ENCODE measurements at places on chromosomes 7 and 10.

GRCh38 chr7:134289423-134289822, 27.3 kb downstream of the SLC35B4 start:
- DNase-seq, result no peak

- DNase-seq, result no peak
These were observed 277.7 kb upstream of the KAT6B start for GRCh38 chr10:74548676-74549075.

DNA sequence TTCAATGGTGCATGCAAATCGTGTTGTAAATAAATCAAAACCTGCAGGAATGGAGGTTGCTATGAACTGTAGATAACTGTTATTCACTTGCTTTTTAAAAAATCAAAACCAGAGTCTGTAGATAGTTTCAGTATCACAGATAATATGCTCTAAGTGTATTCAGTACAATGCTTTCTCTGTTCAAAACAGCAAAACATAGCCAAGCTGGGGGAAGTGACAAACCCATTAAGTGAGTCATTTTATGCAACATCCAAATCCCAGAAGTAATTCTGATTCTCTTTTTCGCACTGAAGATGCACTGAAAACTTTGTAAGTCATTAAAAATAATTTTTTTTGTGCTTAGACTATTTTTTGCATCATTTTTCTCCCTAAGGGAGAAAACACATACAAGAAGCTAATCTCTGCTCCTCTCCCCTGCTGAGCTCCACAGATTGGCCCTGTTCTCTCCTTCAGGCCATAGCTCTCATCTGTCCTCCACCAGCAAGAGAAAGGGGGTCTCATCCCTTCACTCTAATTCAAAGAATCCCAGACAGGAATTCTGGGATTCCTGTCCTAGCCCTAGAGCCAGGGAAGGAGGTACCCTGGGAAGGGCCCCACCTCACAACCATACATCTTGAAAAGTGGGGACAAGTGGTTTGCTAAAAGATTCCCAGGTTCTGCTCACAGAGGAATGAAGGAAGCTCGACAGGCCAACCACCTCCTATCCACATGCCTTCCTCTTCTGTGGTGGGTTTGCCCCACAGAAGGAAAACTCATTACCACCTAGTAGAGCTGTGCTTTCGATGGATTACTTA, 4.9 kb downstream of the PRTFDC1 start:
- DNase-seq, result no peak

DNA sequence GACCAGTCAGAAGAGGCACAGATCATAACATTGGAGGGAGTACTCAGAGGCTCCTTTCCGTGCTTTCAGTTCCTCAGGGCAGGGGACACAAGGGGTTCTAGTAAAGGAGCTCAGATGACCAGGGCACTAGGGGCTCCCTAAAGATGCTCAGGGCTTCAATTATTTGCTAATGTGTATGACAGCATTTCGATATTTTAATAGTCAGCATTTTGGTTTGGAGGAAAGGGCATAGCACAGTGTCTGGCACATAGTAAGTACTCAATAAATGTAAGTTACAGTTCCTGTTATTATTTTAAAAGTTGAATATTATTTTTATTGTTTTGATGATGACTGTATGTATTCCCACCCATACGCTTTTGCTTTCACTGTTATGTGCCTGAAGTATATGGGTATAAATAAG, 260.0 kb downstream of the REEP3 start:
- no peak for DNase-seq

GRCh38 chr10:28594406-28594805, 61.5 kb downstream of the WAC start:
- no peak for DNase-seq

- DNase-seq, result peak; percentile 94
These were observed at the start of gene TRIM24 for GRCh38 chr7:138460176-138460648. TSS of gene TRIM24 (plus strand) at chr7:138460259. CDS start at chr7:138460549, 290 bp downstream.

DNA sequence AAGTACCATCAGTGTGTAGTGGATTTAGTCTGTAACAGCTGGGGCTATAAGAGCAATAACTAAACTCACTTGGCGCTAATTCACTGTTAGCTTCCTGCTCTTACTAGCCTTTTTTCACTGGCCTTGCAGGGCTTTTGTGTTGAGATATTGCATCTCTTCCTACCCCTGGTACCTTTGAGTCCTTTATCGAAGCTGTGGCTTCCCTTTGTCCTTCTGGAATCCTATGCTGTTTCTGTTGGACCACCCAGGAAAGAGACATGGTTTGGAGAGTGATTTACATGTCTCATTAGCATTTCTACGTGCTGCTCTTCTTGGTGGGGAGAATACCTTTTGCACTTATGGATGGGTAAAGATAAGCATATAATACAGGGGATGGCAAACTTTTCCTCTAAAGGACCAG, 103.8 kb downstream of the MLLT10 start:
- DNase-seq, result no peak

DNA sequence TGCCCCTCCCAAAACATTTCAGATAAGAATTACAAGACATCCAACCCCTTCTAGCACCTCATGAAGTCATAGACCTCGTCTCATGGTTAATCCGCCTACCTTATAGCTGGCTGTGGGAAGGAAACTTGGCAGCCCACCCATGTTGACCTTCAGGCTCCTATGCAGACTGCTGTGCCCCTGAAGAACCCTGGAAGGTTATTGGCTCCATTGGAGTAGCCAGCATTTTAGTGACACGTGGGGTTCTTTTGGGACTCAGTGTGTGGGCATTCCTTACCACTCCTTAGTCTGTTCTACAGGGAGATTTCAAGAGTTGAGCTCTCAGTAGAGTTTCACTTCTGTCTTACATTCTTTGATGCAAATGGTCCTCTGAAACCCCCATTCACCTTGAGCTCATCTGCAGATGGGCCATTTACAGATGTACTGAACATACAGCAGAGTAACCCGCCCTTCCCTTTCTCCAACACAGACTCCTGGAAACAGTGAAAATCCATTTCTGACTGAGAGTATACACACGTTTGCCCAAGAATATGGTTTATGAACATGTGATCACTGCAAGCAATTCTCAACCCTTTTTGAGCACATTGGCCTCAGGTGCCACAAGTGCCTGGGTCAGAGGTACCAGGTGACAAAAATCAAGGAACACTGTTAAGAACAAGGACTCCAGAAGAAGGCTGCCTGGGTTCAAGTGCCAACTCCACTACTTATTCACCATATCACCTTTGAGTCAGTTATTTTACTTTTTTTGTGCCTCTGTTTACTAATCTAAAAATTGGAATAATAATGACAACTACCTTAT, 54.0 kb upstream of the HECW1 start:
- DNase-seq, result no peak

DNA sequence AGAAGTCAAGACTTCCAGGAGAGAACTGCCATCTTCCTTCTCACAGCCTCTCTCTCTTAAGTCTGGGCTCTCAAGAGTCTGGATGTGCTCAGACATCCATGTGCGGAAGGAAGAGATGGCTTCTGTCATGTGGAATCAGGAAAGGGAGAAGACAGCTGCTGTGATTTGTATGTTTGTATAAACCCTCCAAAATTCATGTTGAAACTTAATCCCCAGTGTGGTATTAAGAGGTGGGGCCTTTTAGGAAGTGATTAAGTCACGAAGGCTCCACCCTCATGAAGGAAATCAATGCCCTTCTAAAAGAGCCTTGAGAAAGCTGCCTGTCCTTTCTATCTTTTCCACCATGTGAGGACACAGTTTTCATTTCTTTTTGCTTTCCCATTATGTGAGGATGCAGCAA, 73.9 kb upstream of the PTN start:
- DNase-seq, result no peak

DNA sequence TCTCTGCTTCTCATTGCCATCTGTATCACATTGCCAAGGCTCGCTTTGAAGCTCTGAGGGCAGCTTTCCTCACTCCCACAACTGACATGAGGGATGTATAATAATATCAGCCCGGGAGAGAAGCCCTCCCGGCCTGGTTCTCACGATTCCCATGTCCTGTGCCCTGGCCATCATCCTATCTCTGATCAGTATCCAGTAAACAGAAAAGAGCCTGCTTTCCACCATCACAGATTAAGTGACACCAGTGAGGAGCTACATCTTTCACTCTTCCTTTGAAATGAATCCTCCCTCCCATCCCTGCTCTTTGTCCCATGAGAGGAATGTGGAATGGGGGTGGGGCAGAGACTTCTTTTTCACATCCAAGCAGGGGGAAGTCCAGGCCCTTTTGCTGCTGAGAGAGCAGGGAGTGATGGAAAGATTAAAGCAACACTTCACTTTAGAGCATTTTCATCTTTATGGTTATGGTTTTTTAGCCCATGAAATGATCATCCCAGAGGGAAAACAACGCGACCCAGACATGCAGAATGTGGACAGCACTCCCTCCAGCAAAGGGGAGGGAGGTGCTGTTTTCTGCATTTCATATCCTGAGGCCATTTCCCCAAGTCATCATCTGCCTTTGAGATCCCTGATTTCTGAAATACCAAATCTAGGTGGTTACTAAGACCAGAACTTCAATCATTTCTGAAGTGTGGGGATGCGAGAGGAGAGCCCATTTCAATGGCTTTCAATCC, 84.6 kb upstream of the LYZL1 start:
- no peak for DNase-seq

DNA sequence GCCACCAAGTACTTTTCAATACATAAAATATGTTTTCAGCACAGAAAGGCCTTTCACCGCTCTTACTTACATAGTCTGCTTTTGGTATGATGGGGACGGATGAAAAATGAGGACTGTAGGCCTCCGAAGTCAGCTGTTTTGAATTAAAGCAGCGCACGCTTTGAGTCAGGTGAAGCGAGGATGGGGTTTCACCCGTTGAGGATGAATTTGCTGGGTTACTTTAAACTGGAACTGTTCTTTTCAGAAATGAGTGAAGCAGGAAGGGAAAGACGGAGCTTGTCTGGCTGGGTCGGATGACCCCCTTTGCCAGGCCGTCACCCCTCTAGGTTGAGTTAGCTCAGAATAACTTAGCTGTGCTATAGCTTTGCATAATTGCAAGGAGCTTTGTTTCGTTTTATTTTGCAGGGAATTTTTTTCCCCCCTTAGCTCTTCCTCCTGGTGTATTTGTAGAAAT, 40.0 kb downstream of the CUX1 start:
- no peak for DNase-seq

DNA sequence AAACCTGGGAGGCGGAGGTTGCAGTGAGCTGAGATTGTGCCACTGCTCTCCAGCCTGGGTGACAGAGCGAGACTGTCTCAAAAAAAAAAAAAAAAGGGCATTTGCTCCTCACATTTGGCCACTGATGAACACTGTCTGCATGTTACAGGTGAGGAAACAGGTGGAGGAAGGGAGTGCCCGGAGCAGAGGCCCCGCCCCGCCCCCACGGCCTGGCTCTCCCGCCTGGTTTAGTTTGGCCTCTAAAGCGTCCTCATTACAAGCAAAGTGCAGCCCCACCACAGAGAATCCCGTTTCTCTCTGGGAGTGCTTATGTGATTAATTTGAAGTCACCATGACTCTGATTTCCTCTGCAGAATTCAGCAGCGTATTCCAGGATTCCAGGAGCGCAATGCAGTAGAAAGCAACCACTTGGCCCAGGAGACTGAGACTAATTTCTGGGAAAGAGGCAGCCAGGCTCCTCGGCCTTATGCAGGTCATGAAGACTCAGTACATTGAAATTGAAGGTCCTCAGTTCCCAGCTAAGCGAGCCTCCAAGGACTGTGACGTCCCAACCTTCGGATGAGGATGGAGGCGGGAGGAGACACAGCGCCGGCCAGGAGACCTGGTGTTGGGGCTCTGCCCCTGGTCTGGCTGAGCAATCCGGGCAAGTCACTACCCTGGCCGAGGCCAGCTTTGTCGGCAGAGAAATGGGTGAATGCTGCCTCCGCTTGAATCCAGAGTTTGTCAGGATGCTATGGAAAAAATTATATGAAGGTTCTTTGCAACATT, 44.7 kb downstream of the RBM17 start:
- no peak for DNase-seq

DNA sequence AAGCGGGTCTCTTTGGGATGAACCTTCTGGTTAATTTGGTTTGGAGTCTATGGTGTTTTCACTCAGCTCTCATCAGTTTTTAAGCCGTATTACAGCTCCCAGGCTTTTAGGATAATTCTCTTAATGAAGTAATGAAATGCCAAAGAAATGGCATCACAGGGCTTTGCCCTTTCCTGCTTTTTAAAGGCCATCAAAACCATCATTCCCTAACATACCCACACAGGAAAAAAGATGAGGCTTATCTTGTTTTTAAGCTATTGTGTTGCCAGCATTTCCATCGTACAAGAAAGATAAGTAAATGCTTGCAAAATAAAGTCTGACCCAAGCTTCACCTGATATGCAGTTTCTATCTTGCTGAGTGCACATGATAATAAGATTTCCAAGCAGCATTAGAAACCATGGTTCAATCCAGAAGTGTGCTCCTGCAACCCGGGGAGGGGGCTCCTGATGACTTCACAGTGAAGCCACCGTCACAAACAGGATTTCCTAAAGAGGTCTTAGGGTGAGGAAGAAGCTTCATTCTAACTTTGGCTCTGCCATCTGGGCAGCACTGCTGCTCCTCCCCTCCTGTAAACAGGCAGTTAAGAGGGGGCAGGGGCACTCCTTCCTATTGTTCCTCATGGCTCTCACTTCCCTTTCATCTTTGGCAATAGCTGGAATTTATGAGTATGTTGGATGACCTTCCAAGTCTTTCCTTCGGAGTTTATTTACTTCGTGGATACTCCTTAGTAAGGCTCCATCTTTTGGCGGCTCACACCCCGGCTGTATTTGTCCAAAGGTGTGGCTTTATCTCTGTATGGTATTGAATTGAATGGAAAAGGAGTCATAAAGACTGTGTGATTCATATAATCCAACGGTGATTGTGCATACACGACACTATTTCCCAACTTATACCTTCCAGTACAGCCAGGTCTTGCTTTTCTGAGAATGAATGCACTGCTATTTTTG, 55.2 kb upstream of the FAM133B start:
- no peak for DNase-seq

GRCh38 chr10:89269433-89270152, 18.0 kb upstream of the LIPA start:
- DNase-seq, result no peak

- no peak for DNase-seq
These were observed 1.6 kb upstream of the PPA1 start for GRCh38 chr10:70234668-70235447.

DNA sequence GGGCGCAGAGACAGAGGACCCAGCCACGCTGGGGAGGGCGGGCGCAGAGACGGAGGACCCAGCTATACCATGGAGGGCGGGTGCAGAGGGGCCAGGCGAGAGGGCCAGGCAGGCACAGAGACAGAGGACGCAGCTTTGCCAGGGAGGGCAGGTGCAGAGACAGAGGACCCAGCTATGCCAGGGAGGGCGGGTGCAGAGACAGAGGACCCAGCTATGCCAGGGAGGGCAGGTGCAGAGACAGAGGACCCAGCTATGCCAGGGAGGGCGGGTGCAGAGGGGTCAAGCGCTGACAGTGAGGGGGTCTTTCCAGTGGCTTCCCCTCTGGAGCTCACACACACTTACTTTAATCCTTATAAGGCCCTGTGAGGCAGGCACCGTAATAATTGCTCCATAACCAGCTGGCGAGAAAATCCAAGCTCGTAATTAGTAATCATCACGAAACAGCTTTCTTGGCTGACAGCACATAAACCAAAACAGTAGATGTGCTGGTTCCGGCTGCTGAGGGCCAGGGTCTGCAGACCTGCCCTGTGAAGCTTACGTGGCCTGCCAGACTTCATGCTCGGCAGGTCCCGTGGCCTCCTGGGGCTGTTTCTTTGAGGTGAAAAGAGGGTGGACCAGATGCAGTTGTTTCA, 137.2 kb downstream of the VIPR2 start:
- no peak for DNase-seq

- DNase-seq, result no peak
These were observed 45.1 kb downstream of the WIPI2 start for GRCh38 chr7:5234852-5235831.

Measured in activated CD8-positive, alpha-beta memory T cell treated with anti-CD3 and anti-CD28 coated beads for 24 hours (primary cell).